Naive B cell (primary cell): ENCODE measurements at places on chromosomes 5 and 9. TPM values are rescaled to one million over a fixed set of nuclear protein-coding genes. Genes with fewer than 3 reads are reported as not detected.

The ADAMTS13 gene
- polyA plus RNA-seq: 0.25 TPM

DNA sequence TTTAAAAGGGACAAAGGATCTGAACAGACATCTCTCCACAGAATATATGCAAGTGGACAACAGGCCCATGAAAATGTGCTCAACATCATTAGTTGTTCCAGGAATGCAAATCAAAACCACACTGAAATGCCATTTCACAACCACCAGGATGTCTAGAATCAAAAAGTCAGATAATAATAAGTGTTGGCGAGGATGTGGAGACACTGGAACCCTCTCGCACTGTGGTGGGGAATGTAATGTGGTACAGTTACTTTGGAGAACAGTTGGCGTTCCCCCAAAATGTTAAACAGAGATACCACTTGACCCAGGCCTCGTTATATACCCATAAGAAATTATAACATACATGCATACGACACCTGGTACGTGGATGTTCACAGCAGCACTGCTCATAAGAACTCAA, 38.6 kb downstream of the SARDH start:
- no peak for DNase-seq
- H3K4me1 ChIP-seq: peaks cover 19% of the 10 kb centered on the region
- H3K4me3 ChIP-seq: no peak overlapping the region
- no peaks in the 10 kb centered on the region for H3K36me3 ChIP-seq
- H3K27me3 ChIP-seq: peaks cover 48% of the 10 kb centered on the region

DNA sequence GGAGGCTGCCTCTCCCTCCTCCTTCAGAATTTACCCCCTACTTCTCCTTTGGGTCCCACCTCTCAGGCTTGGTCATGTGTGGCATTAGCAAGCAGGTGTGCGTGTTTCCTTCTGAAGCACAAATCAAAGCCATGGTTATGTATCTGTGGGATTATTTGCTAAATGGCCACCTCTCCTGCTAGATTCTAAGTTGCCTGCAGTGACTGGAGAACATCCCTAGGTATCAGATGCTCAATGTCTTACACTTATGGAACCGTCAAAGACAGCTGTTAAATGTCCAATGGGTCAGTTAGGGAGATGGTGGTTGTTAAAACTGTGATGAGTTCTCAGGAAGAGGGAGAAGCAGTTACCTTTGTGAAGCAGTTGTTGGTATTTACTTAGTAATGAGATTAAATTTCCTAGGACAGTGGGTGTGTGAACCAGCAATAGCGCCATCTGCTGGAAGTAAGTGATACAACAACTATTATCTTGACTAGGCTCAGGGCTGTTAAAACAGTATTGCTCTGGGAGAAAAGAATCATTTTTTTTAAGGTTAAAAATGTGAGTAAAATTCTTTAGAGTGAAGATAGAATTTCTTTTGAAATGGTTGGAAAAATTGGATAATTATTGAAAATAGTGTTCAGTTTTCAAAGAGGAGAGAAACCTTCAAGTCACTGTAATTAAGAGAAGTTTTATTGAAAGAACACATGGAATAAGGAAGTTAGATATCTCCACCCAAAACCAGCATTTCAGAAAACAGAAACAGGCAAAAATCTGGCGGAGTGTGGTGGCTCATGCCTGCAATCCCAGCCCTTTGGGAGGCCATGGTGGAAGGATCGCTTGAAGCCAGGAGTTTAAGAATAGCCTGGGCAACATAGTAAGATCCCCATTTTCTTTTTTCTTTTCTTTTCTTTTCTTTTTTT, 71.3 kb downstream of the TMC1 start:
- H3K4me1 ChIP-seq: peaks cover 6% of the 10 kb centered on the region
- no peak overlapping the region for H3K27ac ChIP-seq
- no peak overlapping the region for H3K4me3 ChIP-seq
- peaks cover 8% of the 10 kb centered on the region for H3K27me3 ChIP-seq
- DNase-seq: peak; percentile 48

GRCh38 chr5:472656-473550, 29.9 kb downstream of the EXOC3 start:
- H3K36me3 ChIP-seq: no peaks in the 10 kb centered on the region
- peak; percentile 90 for DNase-seq
- H3K27me3 ChIP-seq: peaks cover 37% of the 10 kb centered on the region
- H3K4me1 ChIP-seq: peaks cover 43% of the 10 kb centered on the region

DNA sequence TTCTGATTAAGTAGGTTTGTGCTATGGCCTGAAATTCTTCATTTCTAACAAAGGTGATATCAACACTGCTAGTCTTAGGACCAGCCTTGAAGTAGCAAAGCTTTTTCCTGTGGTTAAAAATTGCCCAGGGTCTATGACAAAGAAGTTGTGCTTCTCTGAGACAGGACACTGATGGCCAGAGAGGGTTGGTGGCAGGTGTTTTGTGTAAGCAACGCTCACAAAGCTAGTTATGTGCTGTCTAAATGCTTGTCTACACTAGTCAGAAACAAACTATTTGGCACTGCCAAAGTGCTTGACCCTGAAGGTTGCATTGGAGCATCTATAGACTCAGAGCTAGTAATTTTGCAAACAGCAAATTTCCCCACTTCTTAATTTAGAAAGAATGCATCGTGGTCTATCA, 44.1 kb upstream of the SELENOP start:
- no peak overlapping the region for H3K4me3 ChIP-seq
- no peak for DNase-seq
- peaks cover 17% of the 10 kb centered on the region for H3K27me3 ChIP-seq
- no peak overlapping the region for H3K27ac ChIP-seq
- no peaks in the 10 kb centered on the region for H3K4me1 ChIP-seq

- peaks cover 54% of the 10 kb centered on the region for H3K27me3 ChIP-seq
- no peak overlapping the region for H3K4me3 ChIP-seq
- H3K4me1 ChIP-seq: no peaks in the 10 kb centered on the region
Measured at GRCh38 chr5:329768-330167, 8.3 kb downstream of the AHRR start.

DNA sequence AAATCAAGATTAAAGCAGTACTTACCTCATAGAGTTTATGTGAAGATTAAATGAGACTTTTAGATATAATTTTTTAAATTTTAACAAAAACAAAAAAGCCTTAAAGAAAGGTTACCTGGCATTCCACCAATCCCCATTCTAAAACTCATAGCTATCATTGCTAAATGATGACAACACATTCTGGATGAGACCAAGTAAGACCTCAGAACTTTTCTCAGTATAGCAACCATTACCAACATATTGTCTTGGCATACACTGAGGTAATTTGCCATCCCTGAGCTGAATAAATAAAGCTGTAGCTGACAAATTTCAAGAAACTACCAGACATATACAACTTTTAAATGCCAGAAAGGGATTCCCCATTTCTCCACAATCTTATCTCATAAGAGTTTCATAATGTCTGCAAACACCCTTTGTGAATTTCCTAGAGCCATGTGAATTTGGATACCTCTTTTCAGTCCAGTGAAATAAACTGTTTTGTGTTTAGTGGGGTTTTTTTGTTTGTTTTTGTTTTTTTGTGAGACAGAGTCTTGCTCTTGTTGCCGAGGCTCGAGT, 29.5 kb downstream of the RANBP3L start:
- H3K27me3 ChIP-seq: no peaks in the 10 kb centered on the region
- H3K4me1 ChIP-seq: peaks cover 4% of the 10 kb centered on the region
- no peak overlapping the region for H3K4me3 ChIP-seq
- no peak overlapping the region for H3K27ac ChIP-seq
- no peaks in the 10 kb centered on the region for H3K36me3 ChIP-seq
- DNase-seq: no peak

GRCh38 chr5:21071986-21072385, 1084.0 kb upstream of the CDH18 start:
- H3K27ac ChIP-seq: no peak overlapping the region
- no peaks in the 10 kb centered on the region for H3K36me3 ChIP-seq
- H3K27me3 ChIP-seq: no peaks in the 10 kb centered on the region
- no peak for DNase-seq
